ENCODE measurements at places on chromosomes 7 and 10. TPM values are rescaled to one million over a fixed set of nuclear protein-coding genes. Genes with fewer than 3 reads are reported as not detected.

The HOXA10 gene
- total RNA-seq: not detected

The ASAH2B gene
- 3.6 TPM for total RNA-seq

The PON3 gene
- total RNA-seq: not detected

The MBL2 gene
- total RNA-seq: not detected

The PLAU gene
- total RNA-seq: 56.8 TPM

The ADAM8 gene
- 1.2 TPM for total RNA-seq

The CALML3 gene
- total RNA-seq: not detected

Data from bronchus fibroblast of lung (primary cell).